ENCODE measurements at places on chromosomes 11 and 22. TPM values are rescaled to one million over a fixed set of nuclear protein-coding genes. Genes with fewer than 3 reads are reported as not detected.

- no peak for DNase-seq
Observed at GRCh38 chr22:28670756-28671155, 8.9 kb downstream of the TTC28 start.

GRCh38 chr22:48368975-48369525, 1458.6 kb downstream of the BRD1 start:
- DNase-seq, result no peak

DNA sequence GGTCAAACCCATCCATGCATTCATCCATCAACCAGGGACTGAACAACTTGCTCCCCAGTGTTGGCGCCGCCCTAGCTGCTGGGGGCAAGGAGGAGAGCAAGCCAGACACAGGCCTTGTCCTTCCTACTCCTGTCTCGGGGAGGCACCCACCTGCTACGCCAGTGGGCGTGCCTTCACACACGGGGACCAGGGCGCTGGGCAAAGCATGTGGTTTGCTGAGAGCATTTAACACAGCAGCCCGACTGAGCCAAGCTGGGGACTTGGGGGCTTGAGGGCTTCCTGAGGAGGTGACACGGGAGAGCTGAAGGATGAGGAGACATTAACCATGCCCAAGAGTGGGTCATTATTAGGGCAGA, 30.6 kb downstream of the CACNA1I start:
- DNase-seq, result no peak

- DNase-seq, result peak; percentile 15
Observed at GRCh38 chr22:49621601-49622210, 206.0 kb downstream of the BRD1 start.

DNA sequence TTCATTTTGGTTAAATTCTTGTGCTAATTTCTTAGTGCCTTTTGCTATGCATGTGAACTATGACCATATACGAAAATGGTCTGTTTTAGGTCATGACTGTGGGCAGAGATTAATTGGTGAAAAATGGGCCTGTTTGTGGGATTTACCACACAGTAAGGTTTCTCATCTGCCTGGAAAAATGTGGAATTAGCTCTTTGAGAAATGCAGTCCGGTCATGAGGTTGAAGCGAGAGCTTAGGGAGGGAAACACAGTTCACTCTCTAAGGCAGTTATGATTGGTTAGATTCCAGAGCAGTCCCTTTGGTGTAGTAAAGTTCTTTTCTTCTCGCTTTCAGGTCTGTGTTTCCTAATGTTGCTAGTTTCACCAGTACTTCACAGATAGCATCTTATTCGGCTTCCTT, 1.2 kb upstream of the PDE3B start:
- no peak for DNase-seq

DNA sequence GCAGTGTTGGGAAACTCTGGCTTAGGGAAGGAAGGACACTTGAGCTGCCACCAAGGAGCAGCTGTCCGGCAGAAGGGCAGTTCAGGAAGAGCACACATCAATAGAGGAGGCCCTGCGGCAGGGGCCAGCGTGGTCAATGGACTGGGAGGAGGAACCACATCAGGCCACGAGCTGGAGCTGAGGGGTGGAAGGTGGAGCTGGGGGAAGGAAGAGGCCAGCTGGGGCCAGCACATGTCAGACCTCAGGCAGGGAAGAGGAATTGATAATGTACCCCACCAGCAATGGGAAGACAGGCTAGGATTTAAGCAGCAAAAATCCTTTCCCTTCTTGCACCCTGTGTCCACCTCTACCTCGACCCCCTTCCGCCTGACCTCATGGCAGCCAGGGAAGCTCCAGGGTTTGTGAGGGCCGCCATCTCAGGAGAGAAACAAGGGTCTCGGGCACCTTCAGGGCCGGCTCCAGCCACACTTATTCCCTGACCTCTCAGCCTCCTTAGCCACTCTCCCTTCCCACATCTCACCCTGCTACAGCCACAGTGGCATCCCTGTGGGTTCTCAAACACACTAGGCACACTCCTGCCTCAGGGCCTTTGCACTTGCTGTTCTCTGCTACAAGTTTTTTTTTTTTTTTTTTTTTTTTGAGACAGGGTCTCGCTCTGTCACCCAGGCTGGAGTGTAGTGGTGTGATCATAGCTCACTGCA, 157.8 kb upstream of the GRK3 start:
- peak; percentile 60 for DNase-seq

- DNase-seq, result no peak
Observed at GRCh38 chr11:31656051-31656450, 146.5 kb downstream of the ELP4 start.

GRCh38 chr11:111259896-111260295, 14.4 kb downstream of the POU2AF2 start:
- DNase-seq, result no peak

- peak; percentile 84 for DNase-seq
Observed at GRCh38 chr11:3153291-3153861, 11.7 kb downstream of the OSBPL5 start.

- DNase-seq, result no peak
Observed at GRCh38 chr11:18468961-18469360, 13.3 kb downstream of the LDHAL6A start.

GRCh38 chr11:78808923-78809322, 234.3 kb upstream of the NARS2 start:
- DNase-seq, result no peak

DNA sequence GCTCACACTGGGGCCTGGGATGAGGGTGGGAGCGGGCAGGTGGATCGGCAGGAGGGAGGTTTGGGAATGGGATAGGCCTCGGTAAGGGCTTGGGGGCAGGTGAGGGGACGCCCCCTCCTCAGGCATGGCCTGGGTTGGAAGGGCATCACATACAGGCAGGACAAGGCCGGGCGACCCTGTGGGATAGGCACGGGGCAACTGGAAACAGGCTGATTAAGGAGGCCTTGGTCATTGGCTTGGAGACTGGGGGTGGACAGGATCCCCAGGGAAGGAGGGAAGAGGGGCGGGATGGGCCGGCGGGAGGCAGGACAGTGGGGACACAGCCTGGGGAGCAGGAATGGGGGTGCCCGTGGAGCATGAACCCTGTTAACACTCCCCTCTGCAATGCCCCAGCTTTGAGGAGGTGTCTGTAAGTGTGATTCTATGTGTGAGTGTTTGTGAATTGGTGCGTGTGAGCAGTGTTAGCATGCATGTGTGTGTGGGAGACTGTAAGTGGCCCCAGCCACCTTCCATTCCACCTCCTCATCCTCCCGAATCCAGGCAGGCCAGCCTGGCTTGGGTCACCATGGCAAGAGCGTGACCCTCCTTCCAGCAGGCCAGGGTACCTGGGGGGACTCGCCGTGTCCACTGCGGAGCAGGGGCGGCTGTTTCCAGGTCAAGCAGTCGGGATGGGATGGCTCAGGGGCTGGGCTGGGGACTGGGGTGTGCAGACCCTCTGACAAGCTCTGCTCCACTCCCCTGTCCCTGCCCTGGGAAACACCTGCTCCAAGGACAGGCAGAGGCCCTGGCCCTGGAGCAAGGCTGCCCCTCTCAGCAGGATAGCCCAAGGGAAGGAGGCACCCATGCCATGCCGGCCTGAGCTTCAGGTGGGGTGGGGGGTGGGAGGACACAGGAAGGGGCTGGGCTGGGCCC, 3.4 kb upstream of the PIM3 start:
- DNase-seq, result peak; percentile 25

GRCh38 chr22:25071720-25072119, 119.2 kb downstream of the KIAA1671 start:
- no peak for DNase-seq

DNA sequence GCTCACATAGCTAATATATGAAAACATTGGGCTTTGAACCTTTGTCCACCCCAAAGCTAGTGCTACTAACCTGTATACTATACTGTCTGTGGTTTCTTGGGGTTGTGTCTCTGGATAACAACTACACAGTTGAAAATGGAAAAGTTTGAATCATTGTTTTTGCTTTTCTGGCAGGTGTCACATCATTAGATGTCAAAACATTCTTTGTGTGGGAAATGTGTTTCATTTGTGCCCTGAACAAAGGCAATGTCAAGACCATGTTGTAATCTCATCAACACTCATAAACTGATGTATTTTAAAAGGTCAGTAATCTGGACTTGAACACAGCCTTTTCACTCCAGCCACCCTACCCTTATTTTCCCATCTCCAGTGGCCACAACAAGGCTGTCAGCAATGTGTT, 16.5 kb downstream of the SYT13 start:
- DNase-seq, result no peak

PGM2L1 gene
- 1.7 TPM for total RNA-seq

SCO2 gene
- 1.3 TPM for total RNA-seq

FAM227A gene
- total RNA-seq, result 0.20 TPM

GSTT2 gene
- total RNA-seq, result 0.42 TPM

Data from left ventricle myocardium superior (tissue), 1 donor.